ENCODE measurements at places on chromosomes 12 and 14.

GRCh38 chr12:17357396-17357795, 732.6 kb downstream of the RERGL start:
- H3K4me1 ChIP-seq, result no peaks in the 10 kb centered on the region
- H3K27me3 ChIP-seq, result no peaks in the 10 kb centered on the region
- DNase-seq, result no peak
- H3K4me3 ChIP-seq, result no peak overlapping the region

- no peaks in the 10 kb centered on the region for H3K27me3 ChIP-seq
- H3K27ac ChIP-seq, result no peak overlapping the region
- no peak overlapping the region for H3K4me3 ChIP-seq
- no peak for DNase-seq
- no peaks in the 10 kb centered on the region for H3K4me1 ChIP-seq
- H3K36me3 ChIP-seq, result no peaks in the 10 kb centered on the region
Measured at GRCh38 chr14:34034447-34035176, 83.7 kb upstream of the EGLN3 start.

DNA sequence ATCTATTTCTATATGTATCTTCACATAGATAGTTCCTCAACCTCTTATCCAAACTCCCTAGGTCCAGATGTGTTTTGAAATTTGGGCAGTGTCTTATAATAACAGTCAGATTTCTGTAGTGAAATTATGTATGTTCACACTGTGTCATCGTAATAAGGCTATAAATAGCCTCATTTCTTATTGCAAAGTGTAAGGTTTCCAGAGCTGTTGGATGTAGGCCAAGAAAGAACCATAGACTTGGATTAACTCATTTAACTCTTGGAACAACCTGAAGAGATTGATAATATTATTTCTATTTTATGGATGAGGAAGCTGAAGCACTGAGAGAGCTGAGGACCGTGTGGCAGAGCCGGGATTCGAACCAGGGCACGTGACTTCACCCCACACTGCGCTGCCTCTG, 49.0 kb upstream of the PIWIL1 start:
- H3K4me1 ChIP-seq, result no peaks in the 10 kb centered on the region
- no peak for DNase-seq
- H3K27ac ChIP-seq, result no peak overlapping the region
- no peaks in the 10 kb centered on the region for H3K27me3 ChIP-seq

- H3K4me3 ChIP-seq, result no peak overlapping the region
- DNase-seq, result no peak
- no peaks in the 10 kb centered on the region for H3K4me1 ChIP-seq
- peaks cover 4% of the 10 kb centered on the region for H3K27me3 ChIP-seq
Measured at GRCh38 chr14:82655770-82656169, 1122.1 kb upstream of the SEL1L start.

DNA sequence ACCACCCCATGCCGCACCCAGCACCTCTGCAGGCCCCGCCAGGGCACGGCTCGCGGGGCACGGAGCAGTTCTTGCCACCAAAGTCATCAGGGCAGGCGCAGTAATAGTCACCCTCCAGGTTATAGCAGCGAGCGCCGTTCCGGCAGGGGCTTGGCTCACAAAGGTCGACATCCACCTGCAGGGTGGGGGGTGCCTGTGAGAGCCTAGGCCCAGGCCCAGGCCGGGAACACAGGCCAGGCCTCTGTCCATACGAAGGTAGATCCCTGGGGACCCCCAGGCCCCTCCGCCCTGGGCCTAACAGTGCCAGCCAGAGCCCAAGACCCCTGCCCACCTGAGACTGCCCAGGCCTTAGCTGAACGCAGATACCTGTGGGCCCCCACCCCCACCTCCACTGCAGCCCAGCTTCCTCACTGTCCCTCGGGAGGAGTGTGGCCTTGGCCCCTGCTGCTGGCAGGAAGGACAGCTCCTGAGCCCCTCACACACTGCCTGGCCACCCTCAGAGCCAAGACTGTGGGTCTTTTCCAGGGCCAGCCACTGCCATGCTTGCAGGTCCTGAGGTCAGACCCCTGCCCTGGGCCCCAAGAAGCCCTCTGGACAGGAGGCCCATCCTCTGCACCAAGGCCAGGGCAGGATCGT, 19.3 kb downstream of the JAG2 start:
- H3K4me3 ChIP-seq, result no peak overlapping the region
- no peaks in the 10 kb centered on the region for H3K27me3 ChIP-seq
- no peaks in the 10 kb centered on the region for H3K36me3 ChIP-seq
- no peak for DNase-seq
- H3K27ac ChIP-seq, result no peak overlapping the region

DNA sequence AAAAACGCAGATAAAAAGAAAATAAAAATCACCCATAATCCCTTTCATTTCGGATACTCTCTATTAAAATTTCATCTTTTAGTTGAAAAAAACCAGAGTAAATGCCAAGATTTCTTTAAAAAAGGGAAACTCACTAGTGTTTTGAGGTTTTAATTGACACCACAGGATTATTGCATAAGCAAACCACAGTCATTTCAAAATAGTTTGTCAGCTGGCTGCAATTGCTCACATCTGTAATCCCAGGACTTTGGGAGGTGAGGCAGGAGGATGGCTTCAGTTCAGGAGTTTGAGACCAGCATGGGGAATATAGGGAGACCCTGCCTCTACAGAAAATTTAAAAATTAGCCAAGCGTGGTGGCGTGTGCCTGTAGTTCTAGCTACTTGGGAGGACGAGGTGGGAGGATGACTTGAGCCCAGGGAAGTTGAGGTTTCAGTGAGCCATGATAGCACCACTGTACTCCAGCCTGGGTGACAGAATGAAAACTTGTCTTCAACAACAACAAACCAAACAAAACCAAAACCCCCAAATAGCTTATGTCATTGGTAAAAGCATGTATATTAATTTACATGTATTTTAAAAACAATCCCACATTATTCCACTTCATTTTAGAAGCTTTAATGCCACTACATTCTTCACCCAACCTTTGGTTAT, 48.8 kb downstream of the SYNE2 start:
- H3K4me1 ChIP-seq, result peaks cover 26% of the 10 kb centered on the region
- H3K27ac ChIP-seq, result no peak overlapping the region
- no peaks in the 10 kb centered on the region for H3K36me3 ChIP-seq
- no peak overlapping the region for H3K4me3 ChIP-seq
- no peaks in the 10 kb centered on the region for H3K27me3 ChIP-seq

DNA sequence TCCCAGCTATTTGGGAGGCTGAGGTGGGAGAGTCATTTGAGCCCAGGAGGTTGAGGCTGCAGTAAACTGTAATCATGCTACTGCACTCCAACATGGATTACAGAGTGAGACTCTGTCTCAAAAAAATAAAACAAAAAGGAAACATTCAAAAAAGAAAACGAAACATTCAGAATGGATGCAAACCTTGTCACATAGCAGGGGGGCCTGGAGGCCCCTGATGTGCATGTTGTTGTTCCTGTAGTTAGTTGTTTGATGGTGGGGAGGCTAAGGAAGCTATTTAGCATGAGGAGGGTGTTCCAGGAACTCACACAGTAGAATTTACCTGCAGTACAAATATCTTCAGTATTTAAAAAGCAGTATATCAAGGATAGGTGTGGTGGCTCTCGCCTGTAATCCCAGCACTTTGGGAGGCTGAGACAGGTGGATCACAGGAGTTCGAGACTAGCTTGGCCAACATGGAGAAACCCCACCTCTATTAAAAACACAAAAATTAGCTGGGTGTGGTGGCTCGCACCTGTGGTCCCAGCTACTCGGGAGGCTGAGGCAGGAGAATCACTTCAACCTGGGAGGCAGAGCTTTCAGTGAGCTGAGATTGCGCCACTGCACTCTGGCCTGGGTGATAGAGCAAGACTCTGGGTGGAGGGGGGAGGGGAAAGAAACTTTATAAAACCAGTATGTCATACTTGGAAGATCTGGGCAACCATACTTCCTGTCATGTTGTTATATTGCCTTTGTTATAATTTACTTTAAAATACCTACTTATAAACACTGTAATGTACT, 17.6 kb upstream of the AEBP2 start:
- no peaks in the 10 kb centered on the region for H3K36me3 ChIP-seq
- H3K4me3 ChIP-seq, result no peak overlapping the region
- no peak for DNase-seq
- H3K4me1 ChIP-seq, result no peaks in the 10 kb centered on the region

DNA sequence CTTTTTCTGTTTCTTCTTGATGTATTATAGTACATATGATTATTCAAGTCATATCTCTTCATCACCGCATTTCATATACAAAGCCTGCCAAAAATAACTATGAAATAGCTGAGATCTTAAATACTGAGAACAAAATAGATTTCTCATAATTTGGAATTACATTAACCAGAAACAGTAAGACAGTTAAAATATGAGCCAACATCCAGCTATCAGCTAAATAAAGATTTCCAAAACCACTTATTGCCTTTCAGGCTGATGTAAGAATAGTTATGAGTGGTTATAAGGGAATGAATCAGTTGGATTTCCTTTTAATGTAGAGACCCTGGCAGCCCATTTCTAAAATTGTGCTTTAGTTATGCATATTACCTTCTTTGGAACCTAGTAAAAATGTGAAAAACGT, 47.4 kb downstream of the TMEM117 start:
- H3K27me3 ChIP-seq, result no peaks in the 10 kb centered on the region
- H3K36me3 ChIP-seq, result no peaks in the 10 kb centered on the region
- no peak overlapping the region for H3K27ac ChIP-seq

GRCh38 chr12:49049566-49050224, 10.9 kb downstream of the KMT2D start:
- H3K27ac ChIP-seq, result no peak overlapping the region
- no peak for DNase-seq
- no peak overlapping the region for H3K4me3 ChIP-seq
- no peaks in the 10 kb centered on the region for H3K27me3 ChIP-seq
- peaks cover 57% of the 10 kb centered on the region for H3K36me3 ChIP-seq

DNA sequence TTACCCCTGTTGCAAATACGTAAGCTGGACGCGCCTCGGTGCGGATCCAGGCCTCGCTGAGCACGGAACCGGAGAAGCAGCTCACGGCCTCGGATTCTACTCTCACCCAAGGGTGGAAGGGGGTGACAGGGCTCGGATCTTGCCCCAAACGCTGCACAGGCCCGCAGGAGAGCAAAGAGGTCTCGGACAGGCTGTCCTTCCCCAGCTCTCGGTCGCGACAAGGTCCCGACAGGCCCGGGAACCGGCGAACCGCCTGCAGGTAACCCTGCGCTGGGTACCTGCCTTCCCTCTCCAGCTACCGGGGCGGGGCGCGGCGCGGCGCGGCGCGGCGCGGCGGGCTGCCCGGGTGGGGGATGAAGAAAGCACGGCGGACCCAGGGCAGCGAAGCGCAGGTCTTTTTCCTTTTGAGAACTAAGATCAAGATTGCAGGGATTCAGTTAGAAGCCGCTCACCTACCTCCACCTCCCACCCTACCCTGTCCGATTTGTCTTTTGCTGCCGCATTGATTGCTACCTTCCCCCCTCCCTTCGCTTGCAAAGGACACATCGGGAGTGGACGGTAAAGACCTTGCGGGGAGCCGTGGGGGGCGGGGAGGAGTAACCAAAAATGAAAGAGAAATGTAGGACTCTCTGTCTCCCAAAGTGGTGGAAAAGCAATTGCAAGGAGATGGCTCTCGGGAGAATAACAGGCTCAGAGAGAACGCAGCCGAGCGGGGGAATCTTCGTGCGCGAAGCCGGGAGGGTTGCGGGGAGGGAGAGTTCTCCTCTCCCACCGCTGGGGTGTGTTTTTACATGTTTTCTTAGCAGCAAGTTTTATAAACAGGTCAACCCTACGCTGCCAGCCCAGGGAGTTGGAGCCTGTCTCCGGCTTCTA, 8.4 kb upstream of the TBX3 start:
- H3K4me3 ChIP-seq, result peak overlapping the region; percentile 28
- no peaks in the 10 kb centered on the region for H3K36me3 ChIP-seq
- no peaks in the 10 kb centered on the region for H3K4me1 ChIP-seq
- no peak overlapping the region for H3K27ac ChIP-seq

DNA sequence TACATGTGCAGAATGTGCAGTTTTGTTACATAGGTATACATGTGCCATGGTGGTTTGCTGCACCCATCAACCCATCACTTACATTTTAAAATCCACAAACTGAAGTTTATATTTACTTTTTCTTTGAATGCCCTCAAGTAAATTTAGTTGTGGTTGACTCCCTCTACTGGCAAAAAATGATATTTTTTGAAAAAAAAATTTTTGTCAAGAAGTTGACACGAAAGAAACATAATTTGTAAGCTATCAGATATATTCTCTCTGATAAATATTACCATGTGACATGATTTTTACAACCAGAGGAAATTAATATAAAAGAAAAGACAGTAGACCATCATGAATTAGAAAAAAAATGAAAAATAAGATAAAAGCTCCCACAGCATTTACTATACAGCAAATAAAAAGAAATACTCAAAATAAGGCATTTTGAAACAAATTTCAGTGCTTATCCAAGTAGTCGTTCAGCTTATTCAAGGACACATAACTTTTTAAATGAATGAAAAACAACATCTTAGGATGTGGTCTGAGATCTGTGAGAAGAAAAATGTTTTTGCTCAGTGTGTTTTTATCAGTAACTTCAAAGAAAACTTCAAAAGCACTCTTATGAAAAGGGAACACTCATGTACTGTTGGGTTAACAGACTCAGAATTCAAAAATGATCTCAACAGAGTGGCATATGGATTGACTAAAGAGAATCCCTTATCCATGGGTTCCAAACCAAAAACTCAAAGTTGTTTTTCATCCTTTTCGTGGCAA, 30.0 kb upstream of the GRIP1 start:
- H3K4me3 ChIP-seq, result no peak overlapping the region
- H3K27me3 ChIP-seq, result no peaks in the 10 kb centered on the region
- H3K4me1 ChIP-seq, result no peaks in the 10 kb centered on the region
- no peaks in the 10 kb centered on the region for H3K36me3 ChIP-seq
- DNase-seq, result no peak

- no peaks in the 10 kb centered on the region for H3K4me1 ChIP-seq
- H3K36me3 ChIP-seq, result no peaks in the 10 kb centered on the region
- no peak for DNase-seq
- no peaks in the 10 kb centered on the region for H3K27me3 ChIP-seq
- no peak overlapping the region for H3K4me3 ChIP-seq
- no peak overlapping the region for H3K27ac ChIP-seq
Measured at GRCh38 chr14:105135700-105136395, 32.7 kb downstream of the JAG2 start.

GRCh38 chr14:63496837-63497400, 46.3 kb downstream of the PPP2R5E start:
- H3K4me3 ChIP-seq, result no peak overlapping the region
- DNase-seq, result no peak
- H3K27ac ChIP-seq, result no peak overlapping the region

- H3K4me1 ChIP-seq, result peaks cover 5% of the 10 kb centered on the region
- peak within 1 kb of the TSS; percentile 24 for H3K4me3 ChIP-seq
- H3K36me3 ChIP-seq, result no peaks in the 10 kb centered on the region
- peak; percentile 83 for DNase-seq
- H3K27ac ChIP-seq, result peak within 1 kb of the TSS; percentile 53
Measured at GRCh38 chr12:16347391-16348298, at the start of gene MGST1. Gene MGST1 (plus strand): TSS chr12:16347645. CDS start chr12:16354253, 6,608 bp downstream.

GRCh38 chr14:92680781-92681650, 67.4 kb downstream of the LGMN start:
- H3K36me3 ChIP-seq, result no peaks in the 10 kb centered on the region
- no peak overlapping the region for H3K4me3 ChIP-seq
- H3K27ac ChIP-seq, result no peak overlapping the region
- no peaks in the 10 kb centered on the region for H3K27me3 ChIP-seq
- no peaks in the 10 kb centered on the region for H3K4me1 ChIP-seq

DNA sequence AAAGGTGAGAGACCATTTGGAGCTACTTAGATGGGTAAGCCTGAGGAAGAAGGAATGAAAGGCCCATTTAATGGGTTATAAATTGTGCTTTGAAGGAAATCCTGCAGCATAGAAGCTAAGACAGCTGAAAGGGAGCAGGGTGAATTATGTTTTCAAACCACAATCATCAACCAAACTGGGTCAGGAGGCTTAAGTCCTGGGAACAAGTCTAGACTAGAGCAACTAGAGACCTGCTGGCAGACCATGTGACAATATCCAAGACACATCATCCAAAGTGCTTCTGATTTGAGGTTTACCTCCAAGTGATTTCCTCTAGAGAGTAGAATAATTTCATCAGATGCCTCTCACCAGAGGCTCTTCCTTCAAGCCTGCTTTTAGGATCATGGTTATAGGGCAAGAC, 53.7 kb downstream of the MAP3K9 start:
- H3K36me3 ChIP-seq, result peaks cover 5% of the 10 kb centered on the region
- peak overlapping the region; percentile 67 for H3K27ac ChIP-seq
- no peaks in the 10 kb centered on the region for H3K27me3 ChIP-seq
- peaks cover 21% of the 10 kb centered on the region for H3K4me1 ChIP-seq

All from pancreas (tissue), 10 donors.